ENCODE measurements at places on chromosomes 5 and 9.

DNA sequence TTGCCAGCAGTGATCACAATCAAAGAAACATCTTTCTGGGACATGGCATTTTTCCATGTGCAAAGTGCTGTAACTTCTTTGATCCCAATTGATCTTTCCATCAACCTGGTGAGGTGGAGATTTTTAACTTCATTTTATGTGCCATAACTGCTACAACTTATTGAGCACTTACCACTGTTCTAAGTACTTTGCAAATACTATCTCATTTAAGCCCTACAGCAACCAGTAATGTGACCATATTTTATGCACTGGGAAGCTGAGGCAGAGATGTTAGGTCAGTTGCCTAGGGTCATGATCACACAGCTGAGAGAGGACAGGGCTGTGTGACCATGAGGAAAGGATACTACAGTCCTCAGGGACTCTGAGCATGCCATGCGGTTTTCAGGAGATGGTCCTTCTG, 17.9 kb upstream of the STRBP start:
- DNase-seq: no peak

DNA sequence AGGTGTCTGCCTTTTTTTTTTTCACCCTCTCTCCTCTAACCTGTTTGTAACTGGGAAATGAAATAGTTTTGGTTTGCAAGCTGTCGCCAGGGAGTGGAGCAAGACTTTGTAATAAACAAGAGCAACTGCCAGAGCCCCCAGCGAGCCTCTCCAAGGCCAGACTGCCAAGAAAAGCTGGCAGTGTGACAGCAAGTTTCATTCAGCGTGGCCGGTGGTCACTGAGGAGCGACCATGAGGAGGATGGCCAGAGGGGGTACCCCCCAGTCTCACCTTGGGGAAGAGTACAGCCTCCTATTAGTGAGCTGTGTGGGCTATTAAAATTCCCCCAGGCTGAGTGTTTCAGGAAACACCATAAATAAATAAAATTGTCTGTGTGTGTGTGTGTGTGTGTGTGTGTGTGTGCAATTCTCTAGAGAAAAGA, 49.9 kb downstream of the ZFAND5 start:
- peak; percentile 60 for DNase-seq

DNA sequence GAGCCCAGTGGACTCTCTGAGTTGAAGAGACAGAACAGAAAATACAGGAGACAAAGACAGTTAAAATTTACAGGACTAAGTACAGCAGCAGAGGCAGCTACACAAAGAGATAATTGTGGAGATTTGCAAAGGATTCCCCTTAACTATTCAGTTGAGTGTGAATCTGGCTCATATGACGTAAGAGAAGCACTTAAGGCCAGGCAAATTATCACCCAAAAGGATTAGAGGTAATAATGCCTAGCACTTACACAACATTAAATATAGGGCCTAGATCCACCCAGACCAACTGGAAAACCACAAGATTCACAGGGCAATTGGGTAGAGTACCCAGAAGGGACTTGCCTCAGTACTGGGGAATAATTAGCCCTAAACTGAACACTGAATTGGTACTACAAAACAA, 41.3 kb downstream of the ADAMTS6 start:
- DNase-seq: no peak

DNA sequence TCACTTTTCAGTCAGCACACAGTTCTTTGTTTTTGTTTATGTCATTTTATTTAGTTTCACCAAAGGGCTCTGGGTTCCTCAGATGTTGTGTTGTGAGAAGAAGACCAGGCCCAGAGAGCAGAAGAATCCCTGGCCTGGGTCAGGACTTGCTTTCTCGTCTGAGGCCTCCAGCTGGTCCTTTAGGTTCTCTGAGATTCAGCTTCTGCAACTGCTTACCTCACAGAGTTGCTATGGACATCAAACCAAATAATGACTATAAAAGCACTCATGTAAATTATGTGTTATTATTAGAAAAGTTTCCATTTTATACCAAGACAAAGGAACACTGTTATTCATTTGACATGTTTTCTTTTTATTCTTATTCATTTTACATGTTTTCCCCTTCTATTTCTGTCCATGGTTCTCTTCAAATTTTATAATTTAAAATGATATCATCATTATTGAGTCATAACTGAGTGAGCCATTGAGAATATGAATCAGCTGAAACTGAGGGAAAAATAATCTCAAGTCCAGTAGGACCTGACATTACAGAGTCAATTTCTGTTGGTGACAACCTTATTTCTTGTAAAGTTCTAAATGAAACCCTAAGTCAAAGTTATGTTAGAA, 44.0 kb upstream of the GLRX start:
- peak; percentile 20 for DNase-seq

DNA sequence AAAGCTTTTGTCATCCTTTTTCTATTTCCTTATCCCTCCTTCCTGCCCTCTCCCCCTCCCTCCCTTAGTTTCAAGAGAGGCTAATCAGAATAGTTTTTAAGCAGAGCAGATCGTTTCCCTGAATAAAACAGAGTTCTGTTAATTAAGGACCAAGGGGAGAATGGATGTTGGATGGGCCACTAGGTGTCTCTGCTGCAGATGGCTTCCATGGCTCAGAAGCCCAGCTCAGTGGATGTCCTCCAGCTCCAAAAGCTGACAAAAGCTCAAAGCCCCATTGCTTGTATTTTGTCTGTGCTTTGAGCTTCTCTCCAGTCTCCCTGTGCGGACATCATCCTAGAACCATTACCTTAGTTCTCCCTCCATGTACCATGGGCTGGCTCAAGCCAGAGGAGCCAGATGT, 21.0 kb upstream of the NPR3 start:
- no peak for DNase-seq

- DNase-seq: peak; percentile 82
Observed at GRCh38 chr5:73215891-73216610, 43.1 kb downstream of the TMEM174 start.

DNA sequence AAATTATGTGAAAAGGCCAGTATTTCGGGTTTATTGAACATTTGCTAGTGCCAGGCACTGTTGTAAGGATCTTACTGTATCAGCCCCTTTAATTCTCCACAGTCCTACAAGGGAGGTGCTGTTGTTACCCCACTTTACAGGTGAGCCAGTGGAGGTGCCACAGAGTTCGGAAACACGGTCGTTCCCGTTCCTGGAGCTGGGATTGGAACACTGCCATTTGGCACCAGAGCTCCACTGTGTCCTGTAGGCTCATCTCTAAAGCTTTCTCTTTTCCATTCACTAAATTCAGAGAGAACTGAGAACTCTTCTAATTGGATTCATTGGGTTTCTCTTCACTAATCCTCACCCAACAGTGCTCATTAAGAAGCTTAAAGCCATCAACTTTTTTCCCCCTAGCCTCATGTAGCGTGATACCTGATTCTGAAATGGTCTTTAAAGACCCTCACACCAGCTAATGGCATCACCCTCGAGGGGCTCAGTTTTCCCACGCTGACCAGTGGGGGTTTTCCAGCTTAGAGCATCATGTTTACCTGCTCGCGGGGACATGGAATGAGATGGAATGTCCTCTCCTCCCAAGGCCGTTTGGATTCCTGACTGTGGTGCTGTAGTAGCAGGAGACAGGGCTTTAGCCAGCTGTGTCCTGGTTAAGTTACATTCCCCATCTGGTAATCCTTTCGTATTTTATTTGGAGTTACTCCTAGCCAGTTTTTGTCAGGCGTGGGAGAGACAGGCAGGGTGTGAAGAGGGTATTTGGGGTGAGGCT, 5.8 kb downstream of the ERGIC1 start:
- DNase-seq: peak; percentile 62

GRCh38 chr9:109972026-109972882, 192.3 kb downstream of the PALM2AKAP2 start:
- DNase-seq: no peak

All from right lobe of liver (tissue), 6 donors.